ENCODE measurements at places on chromosomes 6 and 20.
A peak's percentile ranks its signal among the peaks of the same experiment; 100 is the strongest.

DNA sequence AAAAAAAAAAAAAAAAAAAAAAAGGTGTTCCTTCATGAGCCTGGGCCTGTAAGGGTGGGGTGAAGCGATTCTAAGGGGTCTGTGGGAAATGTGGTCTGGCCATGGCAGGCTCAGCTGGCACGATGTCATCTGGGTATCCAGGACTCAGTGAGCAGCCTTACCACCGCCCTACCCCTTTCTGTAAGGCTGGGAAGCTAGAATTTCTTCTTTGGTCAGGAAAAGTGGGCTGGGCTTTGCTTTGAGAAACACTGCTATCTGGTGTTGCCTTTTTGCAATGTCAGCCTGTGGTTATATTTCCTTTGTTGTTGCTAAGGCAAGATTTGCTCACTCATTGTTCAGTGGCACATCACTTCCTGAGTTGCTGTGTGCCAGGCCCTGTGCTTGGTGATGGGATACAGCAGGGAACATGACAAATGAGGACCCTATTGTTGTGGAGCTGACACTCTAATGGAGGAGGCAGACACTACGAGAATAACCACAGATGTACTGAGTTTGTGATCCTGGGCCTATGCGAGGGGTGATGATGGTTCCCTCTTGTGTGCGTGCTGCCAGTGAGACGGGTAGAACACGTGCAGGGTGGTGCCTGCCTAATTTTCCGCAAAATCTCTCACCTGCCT is 45.9 kb upstream of the ZNFX1 start:
- peak overlapping the region; percentile 77 for H3K27ac ChIP-seq
- H3K27me3 ChIP-seq, result peaks cover 45% of the 10 kb centered on the region
- H3K4me1 ChIP-seq, result peaks cover 31% of the 10 kb centered on the region
- H3K36me3 ChIP-seq, result peaks cover 2% of the 10 kb centered on the region

DNA sequence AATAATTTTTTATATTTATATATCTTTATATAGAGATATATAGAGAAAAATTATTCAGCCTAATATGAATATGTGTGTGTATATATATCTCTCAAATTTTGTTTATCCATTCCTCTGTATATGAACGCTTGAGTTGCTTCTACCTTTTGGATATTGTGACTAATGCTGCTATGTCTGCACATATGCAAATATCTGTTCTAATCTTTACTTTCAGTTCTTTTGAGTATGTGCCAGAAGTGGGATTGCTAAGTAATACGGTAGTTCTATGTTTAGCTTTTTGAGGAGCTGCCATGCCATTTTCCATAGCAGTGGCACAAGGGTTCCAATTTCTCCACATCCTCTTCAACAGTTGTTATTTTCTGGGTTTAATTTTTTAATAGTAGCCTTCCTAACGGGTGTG is 72.8 kb upstream of the CEP85L start:
- no peaks in the 10 kb centered on the region for H3K36me3 ChIP-seq
- no peaks in the 10 kb centered on the region for H3K27me3 ChIP-seq
- peak overlapping the region; percentile 77 for H3K27ac ChIP-seq
- peaks cover 66% of the 10 kb centered on the region for H3K4me1 ChIP-seq
- DNase-seq, result no peak

DNA sequence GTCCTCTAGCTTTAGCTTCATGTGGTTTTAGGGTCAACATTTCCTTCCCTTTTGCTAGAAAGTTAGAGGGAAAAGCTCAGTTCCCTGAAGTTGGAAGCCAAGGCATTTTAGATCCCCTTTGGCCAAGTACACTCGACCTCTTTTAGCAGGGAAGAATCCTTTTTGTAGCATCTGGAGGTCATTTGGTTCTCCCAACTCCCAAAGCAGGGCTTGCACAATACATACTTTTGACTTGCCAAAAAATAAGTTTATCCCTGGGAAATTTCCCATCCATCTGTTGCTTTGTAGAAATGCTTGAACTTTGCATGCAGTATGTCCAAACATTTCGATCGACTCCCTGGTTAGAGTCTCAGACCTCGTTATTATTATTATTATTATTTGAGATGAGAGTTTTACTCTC is 4.6 kb upstream of the EDEM2 start:
- peaks cover 15% of the 10 kb centered on the region for H3K4me1 ChIP-seq
- H3K27me3 ChIP-seq, result peaks cover 3% of the 10 kb centered on the region
- no peak overlapping the region for H3K27ac ChIP-seq

DNA sequence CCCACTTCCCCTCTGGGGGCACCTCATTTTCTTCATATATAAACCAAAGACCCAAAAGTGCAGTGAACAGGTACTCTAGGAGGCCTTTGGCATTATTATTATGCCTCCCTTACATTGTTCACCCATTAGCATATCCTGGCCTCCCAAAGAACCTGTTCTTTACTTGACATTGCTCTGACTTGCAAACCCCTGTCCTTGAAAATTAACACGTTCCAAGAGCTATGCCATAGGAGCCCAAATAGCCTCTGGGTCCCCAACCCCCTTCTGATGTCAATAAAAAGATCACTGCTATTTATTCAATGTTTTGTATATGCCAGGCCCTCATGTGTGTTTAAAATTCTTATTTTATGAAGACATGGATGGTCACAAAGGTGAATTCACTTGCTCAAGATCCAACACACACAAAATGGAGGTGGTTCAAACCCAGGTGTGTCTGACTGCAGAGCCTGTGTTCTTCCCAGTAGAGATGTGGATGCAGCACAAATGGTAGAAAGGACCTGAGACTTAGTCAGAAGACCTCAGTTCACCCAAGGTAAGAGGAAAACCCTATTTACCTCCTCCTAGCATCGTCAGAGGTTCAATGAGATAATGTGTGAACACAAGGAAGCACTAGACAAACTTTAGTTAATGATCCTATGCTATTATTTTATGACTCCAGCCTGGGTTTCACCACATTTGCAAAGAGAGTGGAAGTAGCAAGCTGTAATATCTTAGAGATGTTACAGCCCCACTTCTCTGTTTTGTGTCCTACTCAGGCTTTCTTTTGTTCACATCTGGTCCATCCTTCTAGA is 36.6 kb downstream of the BCL2L1 start:
- DNase-seq, result no peak
- no peak overlapping the region for H3K4me3 ChIP-seq
- peak overlapping the region; percentile 84 for H3K27ac ChIP-seq
- H3K36me3 ChIP-seq, result peaks cover 64% of the 10 kb centered on the region
- no peaks in the 10 kb centered on the region for H3K27me3 ChIP-seq

GRCh38 chr6:80547827-80548226 is 441.4 kb downstream of the BCKDHB start:
- no peak overlapping the region for H3K4me3 ChIP-seq
- no peak overlapping the region for H3K27ac ChIP-seq
- no peaks in the 10 kb centered on the region for H3K36me3 ChIP-seq
- H3K4me1 ChIP-seq, result no peaks in the 10 kb centered on the region
- no peak for DNase-seq
- peaks cover 4% of the 10 kb centered on the region for H3K27me3 ChIP-seq

- no peaks in the 10 kb centered on the region for H3K4me1 ChIP-seq
- no peak overlapping the region for H3K4me3 ChIP-seq
- no peak overlapping the region for H3K27ac ChIP-seq
- no peaks in the 10 kb centered on the region for H3K36me3 ChIP-seq
- peaks cover 16% of the 10 kb centered on the region for H3K27me3 ChIP-seq
Measured at GRCh38 chr6:131762984-131763383, 44.8 kb upstream of the ENPP1 start.

- peaks cover 2% of the 10 kb centered on the region for H3K27me3 ChIP-seq
- no peaks in the 10 kb centered on the region for H3K36me3 ChIP-seq
- no peak overlapping the region for H3K4me3 ChIP-seq
- peak overlapping the region; percentile 33 for H3K27ac ChIP-seq
- H3K4me1 ChIP-seq, result peaks cover 21% of the 10 kb centered on the region
- DNase-seq, result no peak
Measured at GRCh38 chr6:131524695-131525336, 48.2 kb upstream of the ARG1 start.

GRCh38 chr6:19880066-19880465 is 42.9 kb downstream of the ID4 start:
- DNase-seq, result no peak
- H3K4me3 ChIP-seq, result no peak overlapping the region
- H3K4me1 ChIP-seq, result no peaks in the 10 kb centered on the region
- no peak overlapping the region for H3K27ac ChIP-seq

DNA sequence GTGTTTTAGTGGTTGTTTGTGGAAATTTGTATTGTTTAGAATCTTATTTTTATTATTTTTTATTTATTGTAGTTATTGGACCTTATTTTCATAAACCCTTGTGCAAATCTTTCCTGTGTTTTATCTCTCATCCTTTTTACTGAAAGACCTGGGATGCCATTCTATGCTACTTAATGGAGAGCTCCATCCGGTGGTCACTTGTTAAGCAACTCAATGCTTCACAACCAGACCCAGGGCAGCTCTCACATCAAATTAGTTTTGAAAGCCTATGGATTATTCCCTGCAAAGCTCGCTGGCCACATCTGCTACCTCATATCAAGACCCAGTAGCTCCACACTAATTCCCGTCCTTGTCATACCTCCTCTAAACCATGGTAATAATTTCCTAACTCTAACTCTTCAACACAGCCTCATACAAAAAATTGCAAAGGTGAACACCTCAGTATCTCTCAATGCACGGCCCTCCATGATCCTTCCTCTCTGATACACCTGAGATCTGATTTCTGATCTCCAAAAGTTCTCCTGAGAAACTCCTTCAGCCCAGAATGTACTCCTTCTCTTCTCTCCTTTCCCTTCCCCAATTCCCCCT is 296.6 kb upstream of the MANEA start:
- no peaks in the 10 kb centered on the region for H3K4me1 ChIP-seq
- H3K27me3 ChIP-seq, result no peaks in the 10 kb centered on the region
- no peak overlapping the region for H3K27ac ChIP-seq

DNA sequence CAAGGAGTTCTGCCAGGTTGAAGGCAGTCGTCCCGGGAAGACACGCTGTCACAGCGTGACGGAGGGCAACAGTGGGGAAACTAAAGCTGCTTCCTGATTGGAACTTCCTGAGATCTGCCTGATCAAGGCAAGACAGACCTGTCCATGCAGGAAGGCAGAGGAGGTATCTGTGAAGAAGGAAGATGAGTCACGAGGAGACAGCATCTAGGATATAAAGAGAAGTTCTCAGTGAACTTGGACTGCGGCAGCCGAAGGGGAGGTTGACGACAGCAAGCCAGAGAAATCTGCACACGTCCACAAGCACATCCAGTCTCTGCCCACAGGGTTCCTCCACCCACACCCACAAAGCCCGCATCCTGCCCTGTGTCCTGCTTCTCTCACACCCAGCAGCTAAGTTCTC is 38.6 kb downstream of the PREP start:
- DNase-seq, result no peak
- no peak overlapping the region for H3K4me3 ChIP-seq
- peaks cover 14% of the 10 kb centered on the region for H3K4me1 ChIP-seq
- H3K27ac ChIP-seq, result no peak overlapping the region
- H3K36me3 ChIP-seq, result peaks cover 44% of the 10 kb centered on the region
- H3K27me3 ChIP-seq, result no peaks in the 10 kb centered on the region

- no peak overlapping the region for H3K4me3 ChIP-seq
- no peaks in the 10 kb centered on the region for H3K27me3 ChIP-seq
- no peaks in the 10 kb centered on the region for H3K36me3 ChIP-seq
- no peaks in the 10 kb centered on the region for H3K4me1 ChIP-seq
- no peak for DNase-seq
Measured at GRCh38 chr20:52921340-52921739, 50.8 kb upstream of the TSHZ2 start.

GRCh38 chr6:106112433-106112832 is 26.3 kb downstream of the PRDM1 start:
- H3K4me3 ChIP-seq, result no peak overlapping the region
- peaks cover 3% of the 10 kb centered on the region for H3K27me3 ChIP-seq
- H3K4me1 ChIP-seq, result peaks cover 72% of the 10 kb centered on the region
- H3K27ac ChIP-seq, result no peak overlapping the region
- no peak for DNase-seq

DNA sequence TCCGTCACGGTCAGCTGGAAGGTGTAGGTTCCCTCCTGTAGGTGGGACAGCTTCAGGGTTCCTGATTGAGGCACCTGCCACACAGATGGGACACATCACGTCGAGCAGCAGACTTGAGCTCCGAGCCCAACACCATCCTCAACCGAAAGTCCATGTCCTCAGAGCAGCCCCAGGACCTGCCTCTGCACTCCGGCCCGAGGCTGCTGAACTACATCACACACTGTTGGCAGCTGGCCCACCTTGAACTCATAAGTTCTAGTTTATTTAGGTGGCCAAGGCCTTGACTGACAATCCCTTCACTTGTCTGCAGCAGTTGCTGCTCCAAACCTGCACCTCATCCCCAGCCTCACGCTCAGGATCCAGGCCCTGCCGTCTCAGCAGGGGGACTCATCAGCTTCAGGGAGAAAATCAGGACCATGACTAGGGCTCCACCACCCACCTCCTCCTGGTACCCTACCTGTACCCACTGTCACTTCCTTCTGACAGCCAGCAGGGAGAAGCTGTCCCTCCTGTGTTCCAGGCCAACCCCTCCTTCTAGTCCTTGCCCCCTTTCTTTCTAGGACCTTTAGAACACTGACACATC is 21.0 kb downstream of the LRP11 start:
- H3K4me3 ChIP-seq, result no peak overlapping the region
- peaks cover 2% of the 10 kb centered on the region for H3K4me1 ChIP-seq
- no peak overlapping the region for H3K27ac ChIP-seq
- no peak for DNase-seq

- no peaks in the 10 kb centered on the region for H3K4me1 ChIP-seq
- H3K36me3 ChIP-seq, result no peaks in the 10 kb centered on the region
- no peak overlapping the region for H3K4me3 ChIP-seq
- no peaks in the 10 kb centered on the region for H3K27me3 ChIP-seq
- no peak for DNase-seq
Measured at GRCh38 chr6:84739866-84740208, 24.6 kb downstream of the TBX18 start.

GRCh38 chr6:157263881-157264397 is 59.4 kb downstream of the TMEM242 start:
- H3K36me3 ChIP-seq, result no peaks in the 10 kb centered on the region
- H3K4me3 ChIP-seq, result no peak overlapping the region
- no peak for DNase-seq
- no peak overlapping the region for H3K27ac ChIP-seq
- peaks cover 5% of the 10 kb centered on the region for H3K4me1 ChIP-seq

DNA sequence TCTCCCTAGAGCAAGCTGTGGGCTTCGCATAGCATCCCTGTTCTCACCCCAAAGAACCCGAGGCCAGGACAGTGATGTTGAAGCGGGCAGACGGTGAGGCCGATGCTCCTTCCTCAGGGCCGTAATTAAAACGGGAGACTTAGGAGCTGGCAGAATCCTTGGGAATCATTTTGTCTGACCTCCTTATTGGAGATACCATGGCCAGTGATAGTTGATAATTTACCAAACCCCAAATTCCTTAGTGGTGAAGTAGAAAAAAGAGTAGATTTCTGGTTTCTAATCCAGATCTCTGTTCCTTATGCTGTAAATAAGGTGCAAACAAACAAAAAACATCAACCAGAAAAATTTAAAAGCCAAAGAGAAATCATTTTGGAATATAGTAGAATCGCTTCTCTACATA is 361.1 kb upstream of the AGPAT4 start:
- H3K4me3 ChIP-seq, result no peak overlapping the region
- no peak overlapping the region for H3K27ac ChIP-seq
- no peaks in the 10 kb centered on the region for H3K4me1 ChIP-seq
- DNase-seq, result no peak

DNA sequence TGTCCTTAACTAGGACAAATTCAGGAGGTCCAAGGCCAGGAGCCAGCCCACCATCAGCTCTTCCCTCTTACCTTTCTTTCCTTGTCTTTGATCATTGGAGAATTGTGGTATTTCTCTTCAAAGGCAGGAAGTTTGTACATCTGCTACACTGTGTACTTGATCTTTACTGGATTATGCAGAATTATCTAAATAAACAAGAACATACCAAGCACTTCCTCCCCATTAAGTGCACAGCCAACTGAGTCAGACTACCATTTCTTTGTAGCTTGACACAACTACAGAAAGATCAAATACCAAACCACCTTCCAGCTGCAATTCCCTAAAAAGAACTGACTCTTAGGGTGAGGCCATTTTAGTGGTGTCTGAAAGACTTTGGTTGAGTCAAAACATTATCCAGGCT is 195.1 kb downstream of the HDGFL1 start:
- H3K36me3 ChIP-seq, result no peaks in the 10 kb centered on the region
- H3K27me3 ChIP-seq, result no peaks in the 10 kb centered on the region
